GM13976 (cell line): ENCODE measurements at places on chromosomes 7 and 10.

GRCh38 chr7:135359615-135360014 lies 126.0 kb downstream of the STRA8 start:
- DNase-seq = no peak

- DNase-seq = no peak
Observed at GRCh38 chr10:95840121-95840520, 67.7 kb upstream of the CC2D2B start.

DNA sequence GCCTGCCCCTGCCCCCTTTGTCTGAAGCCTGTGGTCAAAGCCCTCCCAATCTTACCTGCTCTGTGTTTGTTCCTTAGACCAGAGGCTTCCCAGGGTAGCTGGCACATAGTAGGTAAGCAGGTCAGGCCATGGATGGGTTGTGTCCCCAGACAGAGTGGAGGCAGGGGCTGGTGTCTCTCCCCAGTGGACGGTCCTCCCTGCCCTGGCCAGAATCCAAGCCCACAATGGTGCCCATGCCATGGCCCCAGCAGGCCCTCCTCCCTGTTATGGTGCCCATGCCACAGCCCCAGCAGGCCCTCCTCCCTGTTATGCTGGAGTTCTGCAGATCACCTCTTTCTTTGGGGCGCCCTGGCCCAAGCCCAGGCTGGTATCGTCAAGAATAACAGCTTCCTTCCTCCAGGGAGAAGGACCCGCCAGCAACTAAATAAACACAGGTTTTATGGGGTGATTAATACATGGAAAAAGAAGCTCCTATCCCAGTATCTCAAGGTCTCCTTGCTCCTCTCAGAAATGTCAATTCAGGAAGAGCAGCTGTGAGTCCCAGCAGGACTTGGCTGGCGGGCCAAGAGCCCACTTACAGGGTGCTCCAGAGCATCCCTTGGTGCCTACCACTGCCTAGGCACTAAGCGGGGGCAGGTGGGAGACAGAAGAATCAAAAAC lies 82.0 kb downstream of the NEURL1 start:
- no peak for DNase-seq

DNA sequence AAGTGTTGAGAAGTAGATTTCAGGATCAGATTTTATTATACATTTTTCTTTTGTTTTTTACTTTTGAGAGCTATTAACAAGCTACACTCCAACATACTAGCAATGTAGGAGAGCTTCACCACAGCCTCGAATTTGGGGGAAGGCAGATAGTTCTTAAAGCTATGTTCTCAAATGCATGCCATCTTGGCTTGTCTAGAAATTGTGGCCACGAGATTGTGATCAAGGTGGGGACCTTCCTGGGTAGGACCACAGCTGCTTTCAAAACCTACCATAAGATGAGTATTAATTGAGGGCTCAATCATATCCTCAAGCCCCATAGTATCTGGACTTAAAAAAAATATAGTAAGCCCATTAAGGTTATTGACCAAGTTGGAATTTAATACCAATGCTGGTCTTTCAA lies 27.9 kb upstream of the JAZF1 start:
- no peak for DNase-seq

DNA sequence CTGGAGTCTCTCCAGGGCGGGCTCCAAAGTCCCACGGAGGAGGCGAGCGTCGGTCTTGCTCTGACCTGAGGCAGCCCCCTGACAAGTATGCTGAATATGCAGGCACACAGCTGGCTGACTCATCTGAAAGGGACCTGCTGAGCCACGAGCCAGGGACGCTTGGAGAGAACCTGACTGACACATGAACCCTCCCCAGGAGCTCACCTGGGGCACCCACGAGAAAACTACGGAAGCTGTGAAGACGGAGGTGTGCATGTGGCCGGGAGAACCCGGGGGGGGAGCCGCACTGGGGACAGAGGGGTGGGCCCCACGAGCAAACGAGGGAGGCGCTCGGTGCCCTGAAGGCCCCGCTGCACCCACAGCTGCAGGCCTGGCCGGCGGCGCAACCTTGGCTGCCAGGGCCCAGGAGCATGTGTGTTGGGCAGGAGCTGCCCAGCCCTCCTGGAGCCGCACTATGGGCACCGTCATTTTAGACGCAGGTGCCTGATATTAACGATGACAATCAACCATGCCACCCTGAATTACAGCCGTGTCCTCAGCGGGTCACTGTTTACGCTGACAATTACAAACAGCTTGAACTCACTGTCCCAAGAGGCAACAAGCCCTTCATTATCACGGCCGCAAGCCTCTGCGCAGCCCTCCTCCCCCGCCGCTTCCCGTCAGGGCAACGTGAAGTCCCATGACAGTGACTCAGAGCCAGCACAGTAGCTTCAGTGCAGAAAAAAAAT lies 64.7 kb downstream of the DIP2C start:
- no peak for DNase-seq

DNA sequence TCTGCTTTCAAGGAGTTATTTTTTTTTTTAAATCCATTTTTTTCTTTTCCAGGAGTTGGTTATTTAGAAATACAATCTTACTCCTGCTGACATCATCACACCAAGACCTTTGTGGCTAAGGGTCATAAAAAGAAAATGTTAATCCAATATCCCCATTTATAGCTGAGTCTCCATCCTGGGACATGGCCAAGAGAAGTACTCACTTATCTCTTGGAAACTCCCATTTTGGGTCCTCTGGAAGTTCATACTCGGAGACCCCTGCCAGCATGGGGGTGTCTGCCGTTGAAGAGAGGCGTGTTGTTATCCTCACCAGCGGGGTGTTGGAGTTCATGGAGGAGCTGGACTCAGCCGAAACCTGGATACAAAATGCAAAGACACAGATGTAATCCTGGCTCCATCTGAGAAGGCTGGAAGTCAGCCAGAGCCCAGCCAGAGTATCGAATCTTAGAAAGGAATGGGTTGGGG lies 94.6 kb downstream of the FGFR2 start:
- DNase-seq = no peak

- DNase-seq = no peak
Observed at GRCh38 chr10:116877391-116877790, 28.1 kb downstream of the ENO4 start.

GRCh38 chr10:68955355-68955831 lies 577 bp upstream of the DDX21 start:
- DNase-seq = no peak

- no peak for DNase-seq
Observed at GRCh38 chr10:96995851-96996250, 163.8 kb downstream of the LCOR start.

DNA sequence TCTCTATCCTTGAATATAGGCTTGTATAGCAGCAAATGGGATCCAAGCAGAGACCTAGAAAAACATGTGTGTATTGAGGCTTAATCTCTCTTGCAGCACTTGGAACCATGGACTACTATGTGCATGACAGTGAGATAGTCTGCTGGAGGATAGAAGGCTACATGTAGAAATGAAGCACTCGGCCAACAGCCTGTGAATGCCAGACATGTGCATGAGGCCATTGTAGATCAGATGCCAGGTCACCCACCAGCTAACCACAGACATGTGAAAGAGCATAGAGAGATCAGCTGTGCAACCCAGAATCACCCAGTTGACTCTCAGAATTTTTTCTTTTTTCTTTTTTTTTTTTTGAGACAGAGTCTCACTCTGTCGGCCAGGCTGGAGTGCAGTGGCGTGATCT lies 90.9 kb downstream of the NT5C2 start:
- no peak for DNase-seq

DNA sequence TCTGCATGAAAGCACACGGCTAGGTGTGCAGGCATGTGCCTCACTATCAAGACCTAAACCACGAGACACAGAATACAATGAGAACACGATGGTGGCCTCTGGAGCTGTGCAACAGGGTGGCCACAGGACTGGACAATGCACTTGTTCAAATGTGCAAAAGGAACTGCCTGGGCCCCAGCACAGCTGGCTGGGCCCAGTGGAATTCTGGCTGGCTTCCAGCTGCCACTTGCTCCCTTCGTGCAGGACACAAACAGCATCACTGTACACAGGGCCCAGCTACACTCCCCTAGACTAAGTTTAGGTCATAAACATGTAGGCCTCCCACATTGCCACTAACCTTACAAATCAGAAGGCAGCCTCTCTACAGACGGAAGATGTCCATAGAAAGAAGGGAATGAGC lies 23.4 kb downstream of the DOCK4 start:
- DNase-seq = no peak
